ENCODE measurements at places on chromosomes 13 and 19.
A peak's percentile ranks its signal among the peaks of the same experiment; 100 is the strongest.

GRCh38 chr19:7787141-7787540, 24.1 kb downstream of the CLEC4M start:
- no peak for DNase-seq

- no peak for DNase-seq
These were observed 328.6 kb downstream of the MYO16 start for GRCh38 chr13:108958013-108958376.

DNA sequence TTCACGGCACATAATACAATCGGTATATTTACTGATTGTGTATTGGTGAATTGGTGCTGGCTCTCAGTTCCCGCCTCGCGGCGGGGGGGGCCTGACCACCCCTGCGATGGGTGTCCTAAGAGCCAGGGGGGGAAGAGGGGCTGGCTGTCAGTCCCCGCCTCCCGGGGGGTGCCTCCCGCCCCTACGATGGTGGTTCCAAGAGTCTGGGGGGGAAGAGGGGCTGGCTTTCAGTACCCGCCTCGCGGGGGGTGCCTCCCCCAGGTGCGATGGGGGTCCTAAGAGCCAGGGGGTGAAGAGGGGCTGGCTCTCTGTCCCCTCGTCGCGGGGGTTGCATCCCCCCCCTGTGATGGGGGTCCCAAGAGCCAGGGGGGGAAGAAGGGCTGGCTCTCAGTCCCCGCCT, 2321.8 kb upstream of the PCDH20 start:
- no peak for DNase-seq

GRCh38 chr19:22622901-22623840, 11.0 kb upstream of the ZNF492 start:
- DNase-seq = no peak

DNA sequence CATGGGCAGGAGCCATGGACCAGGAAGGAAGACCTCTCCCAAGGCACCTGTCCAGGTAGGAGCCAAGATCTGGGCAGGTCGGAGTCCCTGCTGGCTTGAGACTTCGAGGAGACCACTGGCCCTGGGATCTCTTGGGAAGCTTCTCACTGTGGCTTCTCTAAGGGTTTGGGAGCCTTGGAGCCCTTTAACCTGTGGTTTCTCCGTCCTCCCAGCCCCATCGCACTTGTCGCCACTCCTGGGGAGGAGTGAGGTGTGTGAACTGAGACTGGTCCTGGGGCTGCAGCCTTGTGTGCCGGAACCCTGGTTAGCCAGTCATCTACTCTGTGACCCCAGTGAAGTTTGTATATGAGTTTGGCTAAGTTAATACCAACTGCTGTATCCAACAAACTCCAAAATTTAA, 8.2 kb downstream of the ZNF805 start:
- DNase-seq = no peak

GRCh38 chr13:28357247-28357825, 137.6 kb downstream of the FLT1 start:
- no peak for DNase-seq

- no peak for DNase-seq
These were observed 13.6 kb downstream of the PIN1 start for GRCh38 chr19:9848762-9849161.

DNA sequence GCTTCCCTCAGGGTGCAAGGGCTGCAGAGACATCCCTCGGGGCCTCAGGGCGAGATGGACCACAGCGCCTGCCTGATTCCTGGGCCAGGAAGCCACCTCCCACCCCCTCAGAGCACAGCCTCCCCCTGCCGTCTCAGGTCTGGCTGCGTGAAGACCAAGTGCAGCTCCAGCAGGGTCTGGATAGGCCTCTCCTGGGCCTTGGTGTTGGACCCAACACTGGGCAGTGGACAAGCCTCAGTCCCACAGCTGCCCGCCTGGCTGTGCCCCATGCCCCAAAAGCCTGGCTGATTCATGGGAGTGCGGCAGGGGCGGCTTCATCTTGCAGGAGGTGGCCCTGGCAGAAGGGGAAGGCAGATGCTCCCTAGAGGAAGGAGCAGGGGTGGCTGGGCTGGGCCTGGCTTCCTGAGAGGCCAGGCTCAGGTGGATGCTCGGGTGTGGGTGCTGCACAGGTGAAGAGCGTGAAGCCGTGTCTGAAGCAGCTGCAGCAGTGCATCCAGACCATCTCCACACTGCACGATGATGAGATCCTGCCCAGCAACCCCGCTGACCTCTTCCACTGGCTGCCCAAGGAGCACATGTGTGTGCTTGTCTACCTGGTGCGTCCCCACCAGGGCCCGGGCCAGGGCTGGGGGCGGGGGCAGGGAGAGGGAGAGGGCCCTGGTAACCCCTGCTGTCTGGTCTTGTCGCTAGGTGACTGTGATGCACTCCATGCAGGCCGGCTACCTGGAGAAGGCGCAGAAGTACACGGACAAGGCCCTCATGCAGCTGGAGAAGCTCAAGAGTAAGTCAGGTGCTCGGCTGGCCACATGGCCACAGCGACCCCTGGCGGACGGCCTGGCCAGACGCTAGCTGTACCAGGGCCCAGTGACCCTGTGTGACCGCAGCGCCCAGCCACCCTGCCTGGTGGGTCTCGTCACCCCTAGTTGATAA, 21.7 kb downstream of the MAU2 start:
- peak; percentile 9 for DNase-seq

GRCh38 chr13:99572921-99573320, 71.6 kb downstream of the TM9SF2 start:
- DNase-seq = no peak

Measured in nucleus accumbens (tissue), 56 donors.